SK-N-SH treated with all-trans-retinoic acid at 6 μM for 48 hours (cell line): ENCODE measurements at places on chromosomes 16 and 17.

DNA sequence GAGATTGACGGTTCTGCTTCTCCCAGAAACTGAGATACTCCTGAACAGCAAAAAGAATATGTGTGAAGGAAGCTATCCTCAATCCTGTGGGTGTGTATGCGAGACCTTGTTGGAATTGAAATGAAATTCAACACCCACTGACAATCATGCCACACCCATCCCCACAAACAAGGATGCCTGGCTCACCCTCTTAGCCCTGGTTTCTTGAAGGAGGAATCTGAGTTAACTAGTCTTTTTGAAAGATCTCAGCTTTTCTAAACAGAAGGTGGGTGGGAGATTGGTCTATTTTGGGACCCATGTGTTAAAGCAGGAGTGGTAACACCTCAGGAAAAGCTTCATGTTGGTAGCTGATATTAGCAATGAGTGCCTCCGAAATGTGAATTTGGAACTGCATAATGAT, 1244.5 kb downstream of the CDH11 start:
- no peak for ATAC-seq

GRCh38 chr16:73143576-73144422, 95.9 kb upstream of the ZFHX3 start:
- peak; percentile 64 for ATAC-seq

- no peak for ATAC-seq
These were observed 346.4 kb upstream of the CDH5 start for GRCh38 chr16:66020046-66020445.

DNA sequence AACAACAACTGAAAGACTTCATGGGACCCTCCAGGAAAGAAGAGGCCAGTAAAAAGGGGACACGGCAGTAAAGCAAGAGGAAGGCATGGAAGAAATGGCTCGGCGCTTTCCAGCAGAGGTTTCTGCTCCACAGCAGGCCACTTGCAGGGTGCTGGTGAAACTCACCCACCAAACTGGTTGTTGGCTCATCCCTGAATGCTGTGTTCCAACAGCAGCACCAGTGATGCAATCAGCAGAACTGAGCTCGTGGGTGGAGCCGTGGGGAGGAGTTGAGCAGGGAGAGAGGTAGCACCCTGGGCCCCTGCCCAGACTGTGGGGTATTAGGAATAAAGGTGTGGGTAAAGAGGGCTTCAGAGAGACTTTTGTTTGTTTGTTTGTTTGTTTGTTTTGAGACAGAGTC, 62.8 kb upstream of the ADCY9 start:
- no peak for ATAC-seq

DNA sequence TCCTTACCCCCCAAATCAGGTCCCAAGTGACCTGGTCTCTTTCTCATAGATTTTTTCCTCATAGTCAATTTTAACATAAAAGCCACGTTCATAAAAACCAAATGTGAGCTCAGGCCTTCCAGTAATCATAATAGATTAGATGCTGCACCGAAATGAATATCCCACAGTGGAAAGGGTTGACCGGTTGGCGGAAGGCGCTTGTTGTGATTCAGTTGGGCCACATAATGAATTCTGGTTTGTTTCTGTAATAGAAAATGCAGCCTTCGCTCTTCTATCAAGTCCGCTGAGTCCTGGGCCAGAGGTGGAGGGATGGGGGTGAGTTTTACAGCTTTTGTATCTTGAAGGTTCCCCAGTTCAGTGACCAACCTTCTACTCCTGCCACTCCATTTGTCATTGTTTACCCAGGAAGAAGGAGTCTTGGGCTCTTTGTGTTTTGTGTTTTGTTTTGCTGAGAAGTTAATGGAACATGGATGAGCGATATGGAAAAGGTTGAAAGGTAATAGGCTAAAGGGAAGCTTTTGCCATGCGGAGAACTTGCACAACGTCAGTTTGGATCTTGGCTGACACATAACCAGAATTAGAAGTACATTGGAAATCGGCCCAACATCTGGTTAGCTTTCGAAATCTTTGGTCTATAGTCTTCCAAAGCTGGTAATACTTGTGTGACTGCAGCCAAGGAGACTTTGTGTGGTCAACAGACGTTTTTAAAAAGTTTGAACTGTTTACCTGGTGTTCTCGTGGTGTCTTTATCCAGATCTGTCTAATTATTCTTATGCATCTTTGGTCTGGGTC, 89.5 kb downstream of the CLEC16A start:
- no peak for ATAC-seq

- ATAC-seq: no peak
These were observed 1251.2 kb upstream of the CDH8 start for GRCh38 chr16:63287401-63287800.

DNA sequence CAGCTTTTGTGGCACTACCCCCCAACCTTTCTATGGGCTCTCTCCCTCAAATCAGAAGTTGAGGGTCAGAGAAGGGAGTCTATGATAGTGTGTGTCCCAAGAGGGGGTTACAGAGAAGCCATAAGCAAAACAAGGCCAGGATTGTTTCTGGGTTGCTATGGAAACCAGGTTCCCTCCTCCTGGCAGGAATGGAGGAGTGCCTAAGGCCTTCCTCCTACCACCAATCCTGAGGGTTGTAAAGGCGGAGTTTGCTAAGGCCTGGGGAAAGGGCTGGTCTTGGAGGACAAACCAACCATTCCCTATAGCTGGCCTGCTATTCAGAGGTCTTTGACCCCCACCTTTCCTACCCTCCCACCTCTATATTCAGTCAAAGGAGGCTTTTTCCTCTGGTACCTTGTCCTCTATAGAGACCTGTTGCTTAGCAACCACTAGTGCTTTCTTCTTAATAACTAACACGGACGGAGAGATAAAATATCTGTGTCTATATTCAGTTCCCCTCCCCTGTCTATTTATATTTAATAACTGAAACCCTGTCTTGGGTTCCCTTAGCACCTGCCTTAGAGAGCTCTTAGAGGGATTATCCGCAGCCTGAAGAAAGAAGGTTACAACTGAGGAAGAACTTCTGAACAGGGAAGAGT, 43.4 kb downstream of the NEUROD2 start:
- no peak for ATAC-seq

DNA sequence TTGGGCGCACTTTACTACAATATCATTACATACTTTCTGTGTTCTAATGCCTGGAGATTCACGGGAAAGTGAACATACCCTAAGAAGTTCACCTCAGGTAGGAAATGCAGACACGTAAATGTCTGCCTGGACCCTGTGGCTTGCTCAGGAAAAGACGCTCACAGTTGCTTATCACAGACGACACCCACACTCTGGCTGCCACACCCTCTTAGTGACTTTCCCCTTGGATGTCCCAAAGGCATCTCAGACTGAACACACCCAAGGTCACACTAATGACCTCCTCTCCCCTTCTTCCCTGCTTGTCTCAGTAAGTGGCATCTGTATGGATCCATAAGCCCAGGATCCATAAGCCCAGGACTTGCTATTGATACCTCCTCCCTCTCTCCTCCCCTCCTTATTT, 32.6 kb downstream of the CDRT15 start:
- no peak for ATAC-seq

- ATAC-seq: no peak; the same call in 2 of the 3 replicates
These were observed 225.8 kb downstream of the IRX3 start for GRCh38 chr16:54060599-54061421.

- peak; percentile 65 for ATAC-seq
These were observed 27.3 kb downstream of the SLFN11 start for GRCh38 chr17:35345926-35346771.

DNA sequence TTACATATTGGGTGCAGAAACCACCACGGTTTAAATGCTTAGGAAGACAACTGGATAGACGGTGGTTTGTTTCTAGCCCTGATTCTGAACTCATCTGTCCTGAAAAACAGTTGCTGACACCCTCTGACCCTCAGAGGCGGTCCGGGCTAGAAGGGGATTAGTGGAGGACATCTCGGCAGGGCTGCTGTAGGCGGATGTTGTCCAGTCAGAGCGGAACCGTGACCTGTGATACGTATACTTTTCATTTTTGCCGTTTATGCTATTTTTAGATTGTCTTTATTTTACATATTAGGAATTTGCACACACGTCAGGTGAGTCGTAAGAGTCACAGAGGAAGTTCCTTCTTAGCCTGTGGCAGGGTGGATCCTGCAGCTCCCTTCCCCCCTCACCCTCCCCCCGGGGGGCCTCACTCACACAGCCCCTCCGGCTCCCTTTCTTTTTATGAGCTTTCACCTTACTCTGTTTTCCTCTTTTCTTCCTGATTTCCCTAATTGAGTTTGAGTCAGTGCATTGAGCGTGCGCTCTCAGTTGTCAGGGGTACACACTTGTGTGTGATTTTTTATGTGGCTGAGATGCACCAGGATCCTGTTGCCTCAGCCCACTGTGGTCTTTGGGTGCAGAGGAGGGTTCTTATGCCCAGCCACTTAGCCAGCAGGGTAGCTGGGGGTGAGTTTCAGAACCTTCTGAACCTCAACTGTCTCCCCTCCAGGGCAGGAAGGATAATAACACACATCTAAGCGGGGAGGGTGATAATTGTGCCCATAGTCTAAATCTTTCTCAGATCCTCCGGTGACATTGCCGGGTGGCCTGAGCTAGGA, 211.1 kb upstream of the CHMP6 start:
- ATAC-seq: peak; percentile 42

- ATAC-seq: peak; percentile 5; the same call in 1 of the 3 replicates
These were observed 2.5 kb upstream of the ARHGAP23 start for GRCh38 chr17:38425744-38426143.

DNA sequence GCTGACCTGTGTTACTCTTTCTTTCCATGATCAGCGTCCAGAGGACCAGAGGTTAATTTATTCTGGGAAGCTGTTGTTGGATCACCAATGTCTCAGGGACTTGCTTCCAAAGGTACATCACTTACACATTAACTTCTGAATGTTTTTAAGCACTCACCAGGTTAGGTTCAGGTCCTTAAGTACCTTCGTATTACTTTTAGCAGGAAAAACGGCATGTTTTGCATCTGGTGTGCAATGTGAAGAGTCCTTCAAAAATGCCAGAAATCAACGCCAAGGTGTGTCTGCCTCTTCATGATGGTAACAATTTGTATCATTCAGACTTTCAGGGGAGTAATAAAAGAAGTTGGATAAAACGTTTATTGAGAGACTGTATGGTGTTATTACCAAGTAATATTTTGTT, 3.3 kb downstream of the HERPUD1 start:
- no peak for ATAC-seq

DNA sequence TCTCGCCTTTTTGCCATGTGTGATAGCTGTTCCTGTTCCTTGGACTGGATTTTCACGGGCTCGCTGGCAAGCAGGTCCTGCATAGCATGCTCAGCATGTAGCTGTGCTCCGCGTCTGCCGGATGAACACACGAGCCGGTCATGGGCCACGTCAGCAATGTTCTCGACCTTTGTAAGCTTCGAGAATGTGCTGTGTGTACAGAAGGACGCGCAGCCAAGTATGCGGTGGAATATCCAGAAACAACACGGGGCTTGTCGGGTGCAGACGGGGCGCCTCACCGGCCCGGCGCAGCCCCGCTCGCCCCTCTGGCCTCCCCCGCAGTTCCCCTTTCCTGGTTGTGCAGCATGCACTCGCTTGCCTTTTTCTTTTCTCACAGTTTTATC, 42.2 kb downstream of the RPTOR start:
- ATAC-seq: no peak

DNA sequence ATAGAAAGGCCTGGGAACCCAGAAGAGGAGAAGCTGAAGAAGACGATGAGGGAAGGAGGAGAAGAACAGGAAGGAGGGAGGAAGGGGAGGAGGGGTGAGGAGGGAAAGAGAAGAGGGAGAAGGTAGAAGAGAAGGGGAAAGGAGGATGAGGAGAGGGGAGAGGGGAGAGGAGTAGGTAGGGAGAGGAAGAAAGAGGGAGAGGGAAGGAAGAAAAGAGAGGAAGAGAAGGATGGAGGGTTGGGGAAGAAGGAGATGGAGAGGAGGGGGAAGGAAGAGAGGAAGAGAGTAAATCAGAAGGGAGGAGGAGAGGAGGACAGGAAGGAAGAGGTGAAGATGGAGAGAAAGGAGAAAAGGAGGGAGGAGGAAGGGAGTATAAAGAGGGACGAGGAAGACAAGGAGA, 109.6 kb upstream of the IRX6 start:
- no peak for ATAC-seq

- ATAC-seq: peak; percentile 77
These were observed 45.9 kb downstream of the SLC6A2 start for GRCh38 chr16:55701442-55702319.

DNA sequence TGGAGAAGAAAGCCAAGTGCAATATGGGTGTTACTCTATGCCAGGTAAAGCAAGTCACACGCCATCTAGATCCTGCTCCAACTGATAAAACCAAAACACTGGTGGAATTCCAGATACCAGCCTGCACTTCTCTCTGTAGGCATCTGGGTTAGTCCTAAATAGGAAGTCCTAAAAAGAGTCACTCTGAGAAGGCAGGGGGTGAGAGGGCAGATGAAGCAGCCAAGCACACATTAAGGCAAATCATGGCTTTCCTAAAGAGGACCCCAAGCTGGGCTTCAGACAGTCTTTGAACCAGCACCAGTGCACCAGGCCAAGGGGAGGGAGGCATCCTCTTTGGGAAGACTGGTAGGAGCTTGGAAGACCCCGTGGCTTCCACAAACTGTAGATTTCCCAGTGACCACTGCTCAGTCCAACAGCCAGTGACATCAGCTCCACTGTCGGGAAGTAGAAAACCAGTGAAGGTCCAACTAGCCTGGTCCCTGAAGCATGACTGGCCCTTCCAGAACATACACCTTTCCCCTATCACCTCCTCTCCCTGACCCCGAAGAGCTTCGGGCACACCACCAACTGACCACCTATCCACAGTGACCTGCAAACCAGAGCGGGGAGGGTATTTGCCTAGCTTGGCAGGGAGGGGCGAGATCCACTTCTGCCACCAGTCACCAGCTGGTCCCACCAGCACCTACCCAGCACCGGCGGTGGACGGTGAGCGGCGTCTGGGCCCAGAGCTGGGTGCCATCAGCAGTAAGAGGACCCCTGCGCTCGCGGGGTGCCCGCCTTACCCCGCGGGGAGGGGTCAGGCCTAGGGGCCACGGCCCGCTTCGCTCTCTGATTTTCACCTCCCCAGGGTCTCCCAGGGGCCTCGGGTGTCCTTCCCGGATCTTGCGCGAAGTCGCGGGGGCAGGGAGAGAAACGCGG, 1.0 kb downstream of the LITAF start:
- ATAC-seq: no peak

DNA sequence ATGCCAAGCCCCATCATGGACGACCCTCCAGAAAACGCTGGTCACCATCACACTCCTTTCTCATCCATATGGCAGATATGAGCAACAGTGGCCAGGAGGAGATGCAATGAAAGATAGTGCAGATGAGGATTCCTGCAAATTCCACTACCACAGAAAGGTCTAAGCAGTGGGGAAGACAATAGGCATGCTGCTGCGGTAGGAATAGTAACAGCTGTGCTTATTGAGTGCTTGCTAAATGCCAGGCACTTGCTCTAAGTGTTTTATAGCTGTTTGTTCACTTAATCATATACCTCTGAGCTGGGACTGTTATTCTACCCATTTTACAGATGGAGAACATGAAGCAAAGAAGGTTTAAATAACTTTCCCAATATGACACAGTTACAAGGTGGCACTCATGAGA, 46.6 kb upstream of the AKAP1 start:
- no peak for ATAC-seq

GRCh38 chr16:66832661-66833305, 2.0 kb upstream of the NAE1 start:
- no peak for ATAC-seq

GRCh38 chr17:4003501-4004421, 39.5 kb upstream of the ATP2A3 start:
- ATAC-seq: peak; percentile 11
